ENCODE measurements at places on chromosomes 2 and 18. TPM values are rescaled to one million over a fixed set of nuclear protein-coding genes. Genes with fewer than 3 reads are reported as not detected.
A peak's percentile ranks its signal among the peaks of the same experiment; 100 is the strongest.

HOXD4 gene
- total RNA-seq: not detected

DNA sequence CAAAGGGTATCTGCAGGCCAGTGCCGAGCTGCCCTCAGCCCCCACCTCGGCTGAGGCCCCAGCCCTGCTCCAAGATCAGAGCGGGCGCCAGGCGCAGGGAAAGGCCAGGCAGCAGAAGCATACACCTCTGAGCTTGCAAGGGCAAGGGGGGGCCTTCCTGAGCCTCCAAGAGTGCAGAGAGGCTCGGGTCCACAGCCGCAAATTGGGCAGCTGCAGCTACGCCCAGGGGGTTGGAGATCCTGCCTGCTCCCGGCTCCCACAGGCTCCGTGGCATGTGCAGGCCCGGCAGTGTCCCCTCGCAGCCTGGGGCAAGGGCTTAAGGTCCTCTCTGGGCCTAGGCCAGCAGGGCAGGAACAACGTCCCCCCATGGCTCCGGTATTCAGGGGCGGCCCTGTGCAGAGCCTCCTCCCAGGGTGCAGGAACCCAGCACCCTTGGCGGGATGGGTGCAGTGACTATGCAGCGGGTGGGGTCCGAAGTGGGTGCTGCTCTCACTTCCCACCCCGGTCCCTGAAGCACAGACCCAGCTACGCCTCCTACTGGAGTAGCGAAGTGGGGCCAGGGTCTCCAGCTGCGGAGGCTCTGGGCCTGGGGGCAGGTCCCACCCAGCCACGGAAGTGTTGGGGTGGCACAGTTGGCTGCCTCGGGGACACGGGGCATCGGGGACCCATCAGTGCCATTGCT lies 120.2 kb upstream of the TMEFF2 start:
- DNase-seq: no peak

DNA sequence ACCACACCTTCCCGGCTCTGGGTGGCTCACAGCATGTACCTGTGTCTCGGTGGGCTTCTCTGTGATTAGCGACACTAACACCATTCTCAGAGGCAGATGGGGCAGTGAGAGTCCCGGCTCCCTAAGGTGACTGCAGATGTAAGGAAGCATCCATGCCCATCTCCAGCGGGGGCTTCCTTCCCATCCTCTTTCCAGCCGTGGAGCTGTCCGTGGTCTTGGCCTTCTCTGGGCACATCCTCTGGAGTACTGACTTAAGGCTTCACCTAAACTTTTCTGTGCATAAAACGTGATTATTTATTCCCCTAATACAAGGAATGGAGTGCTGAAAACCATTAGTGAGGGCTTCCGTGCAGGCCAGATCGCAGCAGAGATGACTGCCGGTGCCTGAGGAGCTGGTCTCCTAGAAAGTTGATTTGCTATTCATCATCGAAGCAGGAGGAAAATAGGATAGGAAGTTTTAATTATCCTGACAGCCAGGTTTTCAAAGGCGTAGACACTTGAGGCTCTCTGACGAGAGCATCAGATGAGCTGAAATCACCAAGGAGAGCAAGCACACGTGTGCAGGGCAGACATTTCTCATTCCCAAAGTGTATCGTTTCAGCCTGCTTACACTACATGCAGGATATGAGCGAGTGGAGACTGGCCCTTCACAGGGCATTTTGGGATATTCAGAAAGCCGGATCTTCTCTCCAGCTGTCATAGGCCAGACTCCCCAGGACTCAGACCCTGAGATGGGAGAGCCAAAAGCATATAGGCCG lies 186.1 kb upstream of the SALL3 start:
- no peak for DNase-seq

GRCh38 chr2:224650815-224651439 lies 65.2 kb downstream of the CCDC195 start:
- DNase-seq: no peak

- DNase-seq: no peak
Observed at GRCh38 chr2:99140860-99141109, 722 bp upstream of the C2orf15 start.

GRCh38 chr2:65300134-65300760 lies 72.6 kb downstream of the ACTR2 start:
- DNase-seq: no peak

DNA sequence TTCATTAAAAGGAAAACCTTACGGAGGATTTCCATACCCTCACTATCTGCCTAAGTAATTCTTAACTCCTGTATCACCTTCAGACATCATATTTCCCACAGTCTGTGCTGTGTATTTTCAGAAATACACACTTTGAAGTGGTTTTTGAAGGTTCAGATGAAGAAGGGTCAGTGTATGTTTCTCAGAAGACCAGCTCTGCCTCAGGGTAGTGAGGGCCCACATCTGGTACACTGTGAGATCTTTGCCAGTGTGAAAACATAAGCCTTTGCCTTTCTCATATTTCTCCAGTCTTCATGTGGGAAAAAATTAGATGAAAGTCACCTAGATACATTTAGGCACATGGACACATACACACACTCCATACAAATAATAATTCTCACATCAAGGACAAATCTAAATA lies 408.4 kb downstream of the RIT2 start:
- no peak for DNase-seq

DNA sequence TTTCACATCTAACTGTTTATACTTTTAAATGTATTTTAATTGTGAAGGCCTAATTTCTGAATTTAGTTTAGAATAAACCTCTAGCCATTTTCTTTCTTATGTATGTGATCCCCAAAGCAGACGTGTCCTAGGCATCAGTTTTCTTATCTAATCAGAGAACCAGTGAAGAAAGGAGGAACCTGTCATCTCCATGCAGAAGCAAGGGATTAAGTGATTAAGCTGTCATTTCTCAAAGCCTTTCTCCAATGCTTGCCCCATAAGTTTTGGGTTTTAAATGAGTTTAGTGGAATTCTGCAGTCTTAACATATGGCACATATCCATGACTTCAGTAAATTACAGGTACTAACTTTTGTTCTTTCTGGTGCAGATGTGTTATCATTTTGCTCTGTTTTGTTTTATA lies 190.4 kb downstream of the PLCL1 start:
- no peak for DNase-seq

DNA sequence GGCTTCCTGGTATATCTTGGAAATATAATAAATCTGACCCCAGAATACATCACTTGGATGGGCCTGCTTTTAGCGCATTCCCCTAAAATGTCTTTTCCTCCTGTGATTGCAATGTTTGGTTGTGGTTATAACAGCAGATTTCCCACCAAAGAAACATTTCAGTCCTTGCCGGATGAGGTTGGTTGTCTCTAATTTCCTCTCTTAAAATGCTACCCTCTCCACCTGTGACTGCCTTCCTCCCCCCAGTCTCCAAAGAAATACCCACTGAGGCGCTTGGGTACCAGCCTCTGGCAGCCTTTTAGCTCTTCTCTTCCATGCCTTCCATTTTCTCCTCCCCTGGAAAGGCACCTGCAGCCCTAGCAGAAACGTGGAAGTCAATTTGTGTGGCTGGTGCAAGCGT lies 102.1 kb upstream of the SIX3 start:
- DNase-seq: no peak

DNA sequence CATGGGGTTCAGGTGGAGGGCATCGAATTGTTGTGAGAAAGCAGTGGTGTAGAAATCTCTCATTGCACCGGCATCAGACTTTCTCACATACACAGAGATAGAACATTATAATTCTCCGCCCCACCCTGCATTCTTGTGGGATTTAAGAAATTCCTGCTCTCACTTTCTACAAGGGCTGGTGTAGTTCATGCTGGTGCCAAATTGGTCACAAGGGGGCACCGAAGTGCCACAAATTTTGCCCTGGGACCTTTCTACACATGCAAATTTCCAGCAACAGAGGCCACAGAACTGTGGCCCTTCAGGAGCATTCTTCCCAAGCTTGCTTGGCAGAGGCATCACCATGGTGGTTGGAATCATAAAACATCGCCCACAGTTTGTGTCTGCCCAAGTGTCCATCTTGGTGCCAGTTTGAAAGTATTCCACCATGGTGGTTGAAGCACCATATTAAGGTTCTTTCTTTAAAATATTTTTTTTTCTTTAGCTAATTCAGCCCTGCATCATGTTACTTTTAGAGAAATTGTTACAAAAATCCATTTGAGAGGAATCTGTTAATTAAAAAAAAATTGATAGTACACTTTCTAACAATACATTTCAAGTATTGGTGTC lies 521.2 kb upstream of the FANCL start:
- DNase-seq: peak; percentile 83

DNA sequence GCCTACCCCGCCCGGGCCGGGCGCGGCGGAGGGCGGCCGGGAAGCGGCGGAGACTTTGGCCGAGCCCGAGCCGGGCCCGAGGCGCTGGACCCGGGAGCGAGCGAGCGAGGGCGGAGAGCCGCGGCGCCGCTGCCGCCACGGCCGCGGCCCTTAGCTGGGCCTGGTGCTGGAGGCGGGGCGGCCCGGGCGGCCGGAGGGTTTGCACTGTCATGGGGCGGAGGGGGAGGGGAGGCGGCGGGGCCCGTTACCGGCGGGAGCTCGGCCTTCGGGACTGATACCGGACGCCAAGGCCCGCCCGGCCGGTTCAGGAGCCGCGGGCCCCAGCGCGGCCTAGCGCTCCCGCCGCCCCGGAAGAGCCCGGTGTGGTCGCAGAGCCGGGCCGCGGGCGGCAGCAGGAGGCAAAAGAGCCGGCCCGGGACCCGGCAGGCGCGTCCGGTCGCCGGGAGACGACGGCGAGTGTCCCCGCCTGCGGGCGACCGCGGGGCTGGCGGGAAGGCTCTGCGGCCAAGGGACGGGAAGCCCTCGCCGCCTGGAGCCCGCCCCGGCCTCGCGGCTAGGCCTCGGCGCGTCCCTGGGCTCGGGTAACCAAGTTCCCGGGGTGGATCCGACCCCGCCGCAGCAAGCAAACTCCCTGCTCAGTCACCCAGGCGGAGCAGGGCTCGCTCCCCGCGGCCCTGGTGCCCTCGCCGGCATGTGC lies 697 bp downstream of the KCMF1 start:
- DNase-seq: no peak

DNA sequence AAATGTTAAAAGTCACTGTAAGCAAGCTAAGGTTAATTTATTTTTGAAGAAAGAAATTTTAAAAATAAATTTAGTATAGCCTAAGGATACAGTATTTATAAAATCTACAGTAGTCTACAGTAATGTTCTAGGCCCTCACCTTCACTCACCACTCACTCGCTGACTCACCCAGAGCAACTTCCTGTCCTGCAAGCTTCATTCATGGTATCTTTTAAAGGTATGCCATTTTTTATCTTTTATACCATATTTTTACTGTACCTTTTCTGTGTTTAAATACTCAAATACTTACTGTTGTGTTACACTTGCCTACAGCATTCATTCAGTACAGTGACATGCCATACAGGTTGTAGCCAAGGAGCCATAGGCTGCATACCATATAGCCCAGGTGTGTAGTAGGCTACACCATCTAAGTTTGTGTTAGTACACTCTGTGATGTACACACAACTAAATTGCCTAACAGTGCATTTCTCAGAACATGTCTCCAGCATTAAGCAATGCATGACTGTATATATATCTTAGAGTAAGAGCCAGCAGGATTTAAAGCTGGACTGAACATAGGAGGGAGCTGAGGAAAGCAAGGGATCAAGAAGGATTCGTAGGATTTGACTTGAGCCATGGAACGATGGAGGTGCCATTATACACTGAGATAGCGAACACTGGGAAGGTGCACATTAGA lies 83.1 kb upstream of the KLF7 start:
- no peak for DNase-seq

DNA sequence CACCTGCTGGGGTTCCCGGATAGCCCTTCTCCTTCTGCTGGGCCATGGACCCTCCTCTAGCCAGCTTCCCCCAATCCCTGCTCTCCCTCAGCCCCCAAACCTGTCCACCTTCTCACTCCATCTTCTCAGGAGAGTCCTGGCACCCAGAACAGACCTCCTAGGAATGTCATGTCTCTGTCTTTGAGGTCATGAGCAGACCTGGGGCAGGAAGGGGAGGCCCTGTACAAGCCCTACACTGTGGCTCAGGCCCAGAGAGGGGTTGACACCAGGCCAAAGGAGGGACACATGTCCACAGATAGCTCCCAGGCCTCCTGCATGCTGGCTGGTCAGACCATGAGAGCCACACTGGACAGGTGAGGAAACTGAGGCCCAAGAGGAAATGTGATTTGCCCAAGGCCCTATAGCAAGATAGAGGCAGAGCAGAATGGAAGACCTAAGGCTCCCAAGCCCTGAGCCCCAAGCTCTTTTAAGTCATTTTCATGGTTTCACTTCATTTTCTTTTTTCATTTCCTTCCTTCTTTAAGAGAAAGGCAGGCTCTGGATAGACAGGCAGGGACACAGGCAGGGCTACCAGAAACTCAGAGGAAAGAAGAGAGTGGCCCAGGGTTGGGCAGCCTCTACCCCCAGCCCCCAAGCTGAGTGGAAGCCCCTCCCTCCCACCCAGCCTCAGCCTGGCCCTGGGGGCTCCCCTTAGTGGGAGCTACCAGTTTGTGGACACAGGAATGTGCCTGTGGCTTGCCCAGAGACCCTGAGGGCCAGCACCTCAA lies 159.7 kb downstream of the SMAD7 start:
- DNase-seq: no peak

All from H9 (cell line).